ENCODE measurements at places on chromosomes 13 and 19.

DNA sequence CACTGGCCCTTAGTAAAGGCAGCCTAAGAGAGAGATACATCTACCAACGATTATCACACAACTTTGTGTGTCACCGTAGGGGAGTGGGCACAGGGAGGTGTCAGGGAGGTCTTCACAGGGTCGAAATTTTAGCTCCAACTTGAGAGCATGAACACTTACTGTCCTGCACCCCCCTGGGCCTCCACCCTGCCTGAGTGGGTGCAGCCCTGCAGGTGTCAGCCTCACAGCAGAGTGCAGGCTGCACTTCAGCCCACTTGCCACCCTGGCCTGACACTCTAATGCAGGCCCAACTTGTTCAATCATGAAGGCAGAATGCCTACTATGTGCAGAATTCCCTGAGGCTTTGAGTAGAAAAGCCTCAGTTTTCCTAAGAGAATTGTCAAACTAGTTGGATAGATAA lies 4.0 kb upstream of the SMAD9 start:
- peaks cover 3% of the 10 kb centered on the region for H3K4me1 ChIP-seq
- no peak for DNase-seq
- H3K4me3 ChIP-seq: no peak overlapping the region
- peaks cover 8% of the 10 kb centered on the region for H3K27me3 ChIP-seq
- H3K36me3 ChIP-seq: no peaks in the 10 kb centered on the region

DNA sequence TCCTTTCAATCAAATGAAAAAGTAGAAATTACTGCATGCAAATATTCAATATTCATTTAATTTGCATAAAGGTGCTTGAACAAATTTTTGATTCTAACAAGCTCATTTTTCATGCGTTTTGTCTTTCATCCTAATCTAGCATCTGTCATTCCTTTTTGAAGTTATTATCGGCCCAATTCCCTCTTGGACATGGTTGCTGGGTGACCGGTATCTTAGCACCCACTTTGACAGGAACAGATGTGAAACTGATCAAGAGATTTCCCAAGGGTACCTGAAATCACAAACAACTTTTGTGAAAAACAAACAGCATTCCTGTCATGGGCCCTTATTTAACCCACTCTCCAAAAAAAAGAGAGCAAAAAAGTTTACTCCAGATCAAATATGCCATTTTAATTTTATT lies 13.3 kb downstream of the DACH1 start:
- H3K4me3 ChIP-seq: no peak overlapping the region
- no peak overlapping the region for H3K27ac ChIP-seq
- H3K4me1 ChIP-seq: no peaks in the 10 kb centered on the region
- no peaks in the 10 kb centered on the region for H3K27me3 ChIP-seq
- DNase-seq: no peak

DNA sequence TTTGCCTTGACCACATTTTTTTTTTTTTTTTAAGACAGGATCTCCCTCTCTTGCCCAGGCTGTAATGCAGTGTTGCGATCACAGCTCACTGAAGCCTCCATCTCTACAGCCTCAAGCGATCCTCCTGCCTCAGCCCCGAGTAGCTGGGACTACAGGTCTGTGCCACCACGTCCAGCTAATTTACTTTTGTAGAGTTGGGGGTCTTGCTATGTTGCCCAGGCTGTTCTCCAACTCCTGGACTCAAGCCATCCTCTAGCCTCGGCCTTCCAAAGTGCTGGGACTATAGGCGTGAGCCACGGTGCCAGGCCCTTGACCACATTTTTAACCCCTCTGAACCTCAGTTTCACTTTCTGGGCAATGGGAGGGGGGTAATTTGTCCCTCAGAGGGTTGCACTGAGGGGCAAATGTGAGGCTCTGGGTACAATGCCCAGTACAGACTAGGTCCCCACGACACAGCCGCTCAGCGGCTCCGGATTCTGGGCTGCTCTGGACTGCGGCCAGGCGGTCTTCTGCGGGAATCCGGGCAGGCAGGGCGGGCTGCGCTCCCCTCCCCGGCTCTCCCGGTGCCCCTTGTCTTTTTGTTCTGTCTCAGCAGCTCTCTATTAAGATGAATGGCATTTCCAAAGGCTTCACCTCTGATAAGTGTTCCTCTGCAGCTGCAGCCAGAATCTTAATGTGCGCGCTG lies 3.8 kb upstream of the ALOX5AP start:
- H3K36me3 ChIP-seq: no peaks in the 10 kb centered on the region
- H3K27ac ChIP-seq: no peak overlapping the region
- no peaks in the 10 kb centered on the region for H3K27me3 ChIP-seq
- no peak overlapping the region for H3K4me3 ChIP-seq

DNA sequence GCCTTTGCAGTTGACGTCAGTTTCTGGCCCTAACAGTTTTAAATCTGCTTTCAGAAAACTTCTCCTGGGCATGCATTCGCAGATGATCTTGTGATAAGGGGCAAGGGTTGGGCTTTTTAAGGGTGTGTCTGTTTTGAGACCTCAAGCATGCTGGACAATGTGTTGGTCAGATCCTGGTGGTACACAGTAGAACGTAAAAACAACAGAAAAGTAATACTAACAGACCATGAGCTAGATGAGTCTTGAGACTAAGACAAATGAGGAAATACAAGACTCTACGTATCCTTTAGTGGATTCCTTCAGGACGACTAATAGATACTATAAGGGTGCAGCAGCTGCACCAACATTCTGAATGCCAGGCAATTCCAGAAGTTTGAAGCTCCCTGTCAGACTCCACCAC lies 237.6 kb downstream of the DNAJC15 start:
- H3K4me1 ChIP-seq: no peaks in the 10 kb centered on the region
- DNase-seq: no peak
- no peak overlapping the region for H3K4me3 ChIP-seq
- H3K27me3 ChIP-seq: no peaks in the 10 kb centered on the region
- no peak overlapping the region for H3K27ac ChIP-seq
